GM23248 (cell line): ENCODE measurements at places on chromosomes 5 and 9. TPM values are rescaled to one million over a fixed set of nuclear protein-coding genes. Genes with fewer than 3 reads are reported as not detected.

BTNL3 gene
- not detected in 2 replicates for polyA plus RNA-seq

DNA sequence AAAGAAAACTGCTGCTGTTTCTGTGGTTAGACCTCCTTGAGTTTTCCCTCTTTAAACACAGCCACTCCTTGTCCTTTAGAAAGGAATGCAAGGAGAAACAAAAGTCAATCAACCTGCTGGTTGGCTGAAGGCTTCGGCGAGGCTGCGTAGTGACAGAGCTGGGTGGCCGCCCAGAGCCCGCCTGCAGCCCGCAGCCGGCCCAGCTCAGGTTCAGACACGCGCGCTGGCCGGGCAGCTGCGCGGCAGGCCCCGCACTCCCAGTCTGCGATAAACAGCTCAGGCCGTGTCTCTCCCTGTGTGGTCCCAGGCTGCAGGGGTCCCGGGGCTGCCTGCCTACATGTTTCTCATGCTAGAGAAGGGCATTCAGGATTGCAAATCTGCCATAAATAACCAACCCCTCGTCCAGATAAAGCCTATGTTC, 115.4 kb downstream of the HSD17B3 start:
- DNase-seq: no peak

- DNase-seq: no peak
Observed at GRCh38 chr5:173065155-173065554, 9.0 kb downstream of the CREBRF start.

FGFR4 gene
- 0.10 TPM in 1 of 2 replicates, not detected in the other for polyA plus RNA-seq

SPATA31D4 gene
- not detected in 2 replicates for polyA plus RNA-seq

- DNase-seq: no peak
Observed at GRCh38 chr9:72648324-72649126, 127.1 kb downstream of the TMC1 start.
